ENCODE measurements at places on chromosomes 12 and 14.

DNA sequence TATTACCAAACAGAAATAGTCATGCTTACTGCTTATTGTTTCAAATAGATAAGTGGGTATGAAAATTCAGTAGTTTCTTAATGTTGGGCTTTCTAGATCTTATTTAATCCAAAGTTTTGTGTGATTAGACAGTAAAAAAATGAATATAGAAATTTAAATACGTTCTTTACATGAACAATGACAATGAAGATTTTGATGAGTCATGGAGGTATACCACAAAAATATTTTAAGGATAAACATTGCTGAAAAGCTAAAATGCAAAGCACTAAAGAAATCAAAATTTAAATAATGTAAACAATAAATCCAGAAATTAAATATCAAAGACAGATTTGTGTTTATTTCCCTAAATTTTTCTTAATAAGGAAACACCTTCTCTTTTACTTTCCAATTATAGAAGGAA is 78.3 kb downstream of the PIK3C2G start:
- DNase-seq: no peak

DNA sequence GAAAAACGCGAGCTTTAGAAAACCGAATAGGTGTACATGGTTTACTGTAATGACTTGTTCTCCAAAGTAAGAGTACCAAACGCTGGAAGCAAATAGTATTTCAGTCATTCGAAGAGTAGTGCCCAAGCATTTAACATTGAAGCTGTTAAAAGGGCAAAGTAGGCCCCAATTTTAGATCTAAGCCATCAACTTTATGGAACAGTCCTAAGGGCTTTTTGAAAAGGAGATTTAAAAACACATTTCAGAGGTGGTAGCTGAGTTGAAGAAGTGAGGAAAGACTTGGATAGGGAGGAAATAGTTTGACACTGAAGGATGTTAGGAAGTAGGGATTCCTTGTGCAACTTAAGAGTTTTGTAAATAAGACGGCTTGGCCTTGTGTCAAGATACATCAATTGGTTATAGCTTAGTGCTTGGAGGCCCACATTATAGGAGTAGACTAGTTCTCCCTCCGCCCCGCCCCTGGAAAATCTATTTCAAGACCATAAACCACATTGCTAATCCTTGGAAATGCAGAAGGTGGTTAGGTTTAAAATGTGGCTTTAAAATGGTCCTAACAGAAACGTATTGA is 783 bp upstream of the TUBA1B start:
- DNase-seq: no peak

DNA sequence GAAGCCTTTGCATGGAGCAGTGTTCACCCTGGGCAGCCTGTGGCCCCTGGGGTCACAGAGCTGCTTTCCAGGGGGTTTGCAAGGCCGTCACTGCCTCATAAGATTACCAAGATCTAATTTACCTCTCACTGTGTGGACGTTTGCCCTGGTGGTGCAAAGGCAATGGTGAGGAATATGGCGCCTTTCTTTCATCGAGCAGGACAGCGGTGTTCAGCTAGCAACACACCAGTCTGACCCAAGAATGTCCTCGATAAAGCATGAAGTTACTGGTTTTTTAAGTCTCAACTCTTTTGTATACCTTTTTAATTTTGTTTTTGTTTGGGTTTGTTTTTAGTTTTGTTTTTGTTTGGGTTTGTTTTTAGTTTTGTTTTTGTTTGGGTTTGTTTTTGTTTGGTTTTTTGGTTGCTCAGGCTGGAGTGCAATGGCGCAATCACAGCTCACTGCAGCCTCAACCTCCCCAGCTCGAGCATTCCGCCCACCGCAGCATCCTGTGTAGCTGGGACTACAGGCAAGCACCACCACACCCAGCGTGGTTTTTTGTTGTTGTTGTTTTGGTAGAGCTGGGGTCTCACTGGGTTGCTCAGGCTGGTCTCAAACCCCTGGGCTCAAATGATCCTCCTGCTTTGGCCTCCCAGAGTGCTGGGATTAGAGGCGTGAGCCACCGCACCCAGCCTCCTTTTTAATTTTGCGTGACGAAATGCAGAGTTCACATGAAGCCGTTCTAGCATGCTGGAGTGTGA is 57.9 kb downstream of the PPP2R5C start:
- DNase-seq: no peak

DNA sequence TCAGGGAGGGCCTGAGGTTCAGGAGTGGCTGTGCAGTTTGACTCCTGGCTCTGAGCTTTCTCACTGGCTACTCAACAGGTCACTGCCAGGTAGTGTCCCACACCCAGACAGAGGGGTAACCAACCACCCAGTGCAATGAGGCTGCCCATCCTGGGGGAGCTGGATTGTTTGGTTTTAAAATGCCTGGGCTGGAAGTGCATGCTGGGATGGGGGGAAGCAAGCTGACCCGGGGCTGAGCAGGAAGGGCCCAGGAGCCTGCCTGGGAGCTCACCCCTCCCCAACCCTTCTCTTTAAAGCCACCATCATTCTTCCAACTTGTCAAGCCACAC is 12.6 kb upstream of the ABHD12B start:
- DNase-seq: no peak

- DNase-seq: no peak
Measured at GRCh38 chr14:21075719-21076437, 5.8 kb downstream of the ARHGEF40 start.

- no peak for DNase-seq
Measured at GRCh38 chr12:31007153-31007495, 66.5 kb upstream of the DDX11 start.

DNA sequence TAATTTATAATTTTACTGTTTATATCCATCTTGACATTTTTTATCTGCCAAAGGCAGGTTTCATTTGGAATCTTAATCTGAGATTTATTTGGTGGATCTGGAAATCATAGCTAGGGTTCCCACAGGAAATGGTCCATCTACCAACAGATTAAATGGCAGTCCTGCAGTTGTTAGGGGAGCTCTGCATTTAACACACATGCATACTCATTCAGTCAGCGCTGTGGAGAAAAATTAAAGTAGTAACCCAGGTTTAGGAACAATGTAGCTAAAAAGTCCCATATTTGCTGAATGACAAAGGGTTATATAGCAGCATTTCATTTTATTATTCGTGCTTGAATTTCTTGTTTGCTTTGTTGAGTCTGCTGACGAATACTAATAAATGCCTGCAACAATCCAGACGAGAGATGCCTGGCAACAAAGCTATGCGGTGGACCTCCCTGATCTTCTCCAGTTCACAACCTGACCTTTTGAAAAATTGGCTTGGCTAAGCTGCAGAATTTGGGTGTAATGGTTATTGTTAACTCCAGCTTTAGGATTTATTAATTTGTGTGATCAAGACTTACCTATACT is 59.8 kb downstream of the MIPOL1 start:
- no peak for DNase-seq

GRCh38 chr12:71840231-71840847 is 780 bp downstream of the TBC1D15 start:
- no peak for DNase-seq

DNA sequence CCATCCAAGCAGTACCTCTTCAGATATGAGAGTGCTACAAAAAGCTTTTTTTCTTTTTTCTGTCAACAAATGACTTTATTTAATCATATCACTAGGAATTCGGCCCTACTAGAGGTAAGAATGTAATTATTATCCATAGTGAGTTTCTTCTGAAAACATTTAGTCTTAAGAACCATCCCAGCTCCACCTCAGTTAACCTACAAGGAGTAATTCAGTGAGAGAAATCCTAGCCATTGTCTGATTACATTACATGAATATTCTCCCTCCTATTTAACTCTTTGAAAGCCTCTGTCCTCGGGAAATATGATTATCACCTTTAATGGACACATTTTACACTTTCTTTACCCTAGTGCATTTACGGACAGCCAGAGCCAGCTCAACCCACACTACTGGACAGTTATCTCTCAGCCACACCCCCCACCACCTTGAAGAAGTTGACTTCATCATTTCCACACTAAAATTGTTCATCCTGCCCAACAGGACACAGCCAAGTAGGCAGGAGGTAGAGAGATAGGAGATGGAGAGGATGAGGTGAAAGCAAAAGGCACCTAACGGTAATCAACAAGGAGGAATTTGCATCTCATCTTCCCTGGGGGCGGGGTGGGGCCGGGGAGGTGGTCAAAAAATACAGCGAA is 1.3 kb downstream of the PPFIA2 start:
- no peak for DNase-seq

- no peak for DNase-seq
Measured at GRCh38 chr14:64069634-64070359, 217.0 kb downstream of the SYNE2 start.

GRCh38 chr12:13027032-13027431 is 17.1 kb upstream of the FAM234B start:
- no peak for DNase-seq

- no peak for DNase-seq
Measured at GRCh38 chr12:128727999-128728398, 95.8 kb downstream of the SLC15A4 start.

- no peak for DNase-seq
Measured at GRCh38 chr14:50823762-50824636, 7.0 kb downstream of the NIN start.

DNA sequence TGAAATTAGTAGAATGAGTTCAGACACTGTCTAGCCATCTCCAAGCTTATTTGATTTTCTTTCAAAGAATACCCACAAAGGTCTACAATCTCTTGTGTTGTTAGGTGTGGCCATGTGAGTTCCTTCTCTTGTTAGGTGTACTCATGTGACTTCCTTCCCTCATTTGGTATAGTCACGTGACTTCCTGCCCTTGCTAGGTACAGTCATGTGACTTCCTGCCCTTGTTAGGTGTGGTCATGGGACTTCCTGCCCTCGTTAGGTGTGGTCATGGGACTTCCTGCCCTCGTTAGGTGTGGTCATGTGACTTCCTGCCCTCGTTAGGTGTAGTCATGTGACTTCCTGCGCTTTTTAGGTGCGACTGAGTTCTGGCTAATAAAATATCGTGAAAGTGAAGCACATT is 179.6 kb downstream of the TMX1 start:
- DNase-seq: no peak

GRCh38 chr12:48165089-48165981 is 8.0 kb upstream of the ASB8 start:
- peak; percentile 41 for DNase-seq

GRCh38 chr14:94400422-94400841 is 12.0 kb upstream of the SERPINA1 start:
- DNase-seq: no peak

GRCh38 chr14:69044965-69045555 is 66.0 kb upstream of the ACTN1 start:
- DNase-seq: no peak

DNA sequence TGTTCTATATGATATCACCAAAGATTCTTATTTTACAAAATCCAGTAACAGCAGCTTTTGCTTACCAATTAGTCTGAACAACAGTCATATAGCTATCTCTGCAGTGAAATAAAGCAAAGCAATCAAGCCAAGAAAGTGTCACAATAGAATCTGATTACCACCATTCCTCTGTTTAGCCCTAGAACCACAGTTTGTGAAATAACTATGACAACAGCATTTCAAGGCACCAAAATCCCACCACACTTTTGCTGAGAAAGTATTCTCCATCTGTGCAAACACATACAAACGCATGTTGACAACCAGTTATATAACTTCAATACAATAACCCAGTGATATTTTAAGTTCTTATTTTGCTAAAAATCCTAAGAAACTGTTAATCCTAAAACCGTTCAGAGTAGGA is 7.4 kb downstream of the PPP1R13B start:
- no peak for DNase-seq

GRCh38 chr12:9041321-9041720 is 52.0 kb downstream of the KLRG1 start:
- no peak for DNase-seq

DNA sequence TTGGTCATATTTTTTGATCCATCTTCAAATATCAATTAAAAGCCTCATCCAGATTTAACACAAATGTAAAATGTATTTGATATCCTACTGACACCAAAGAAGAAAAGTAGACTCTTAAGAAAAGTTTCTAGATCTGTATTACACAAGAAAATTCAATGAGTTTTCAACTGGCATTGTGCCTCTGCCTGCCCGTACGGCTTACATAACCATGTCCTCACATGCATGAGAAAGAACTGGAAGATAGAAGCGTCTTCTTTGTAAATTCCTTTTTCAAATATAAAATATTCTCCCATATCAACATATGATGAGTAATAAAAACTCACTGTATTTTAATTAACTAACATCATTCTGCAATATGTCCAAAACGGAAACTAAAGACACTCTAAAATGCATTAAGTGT is 7.2 kb downstream of the ANKS1B start:
- DNase-seq: no peak

DNA sequence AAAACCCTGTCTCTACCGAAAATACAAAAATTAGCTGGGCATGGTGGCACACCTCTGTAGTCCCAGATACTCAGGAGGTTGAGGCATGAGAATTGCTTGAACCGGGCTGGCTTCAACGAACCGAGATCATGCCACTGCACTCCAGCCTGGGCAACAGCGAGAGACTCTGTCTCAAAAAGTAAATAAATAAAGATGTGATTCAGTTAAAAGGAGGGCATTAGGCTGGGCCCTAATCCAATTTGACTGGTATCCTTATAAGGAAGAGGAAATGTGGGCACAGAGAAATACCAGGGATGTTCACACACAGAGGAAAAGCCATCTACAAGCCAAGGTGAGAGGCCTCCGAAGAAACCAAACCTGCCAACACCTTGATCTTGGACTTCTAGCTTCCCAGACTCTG is 10.1 kb upstream of the DCAF4 start:
- DNase-seq: no peak

DNA sequence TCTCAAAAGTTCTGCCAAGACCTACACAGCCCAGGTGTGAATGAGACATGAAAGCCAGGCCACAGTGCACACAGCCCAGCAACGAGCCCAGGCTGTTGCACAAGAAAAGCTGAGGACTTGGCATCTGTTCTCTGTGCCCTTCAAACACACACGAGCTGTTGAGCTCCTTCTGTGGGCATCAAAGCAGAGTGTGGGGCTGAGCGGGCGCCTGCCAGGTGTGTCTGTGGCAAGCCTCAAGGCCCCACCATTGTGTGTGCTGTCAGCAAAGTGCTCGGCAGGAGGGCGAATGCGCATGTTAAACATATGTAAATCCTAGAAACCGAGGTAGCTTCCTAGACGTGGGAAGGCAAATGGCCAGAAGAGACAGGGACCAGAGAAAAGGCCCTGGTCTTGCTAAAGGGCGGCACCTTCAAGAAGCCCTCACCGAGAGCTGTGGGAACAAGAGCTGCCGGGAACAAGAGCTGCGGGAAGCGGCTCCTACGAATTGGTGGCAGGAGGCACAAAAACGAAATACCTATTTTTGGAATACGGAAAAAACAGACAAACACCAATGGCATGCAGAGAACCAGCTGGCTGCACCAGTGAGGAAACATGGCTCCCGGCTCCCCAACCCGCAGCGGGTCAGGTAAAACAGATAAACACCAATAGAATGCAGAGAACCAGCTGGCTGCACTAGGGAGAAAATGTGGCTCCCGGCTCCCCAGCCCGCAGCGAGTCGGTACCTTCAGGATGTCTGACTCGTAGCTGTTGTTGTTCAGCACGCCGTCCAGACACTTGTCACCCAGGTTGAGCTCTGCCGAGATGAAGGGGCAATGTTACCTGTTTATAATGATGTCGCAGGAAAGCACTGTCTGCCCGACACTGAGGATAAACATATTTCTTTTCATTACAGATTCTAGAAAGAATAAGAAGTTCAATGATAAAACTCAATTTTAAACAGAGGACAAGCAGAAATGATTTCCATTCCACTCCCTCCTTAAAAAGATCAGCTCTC is 19.0 kb upstream of the GOLGA3 start:
- DNase-seq: no peak

GRCh38 chr14:78319887-78320635 is 149.9 kb downstream of the NRXN3 start:
- no peak for DNase-seq

Data from stimulated activated CD4-positive, alpha-beta T cell treated with anti-CD3 and anti-CD28 coated beads, Interleukin-1b, Interleukin-23, amount 100 ng/mL, for 4 hours (primary cell).